GM20000 (cell line): ENCODE measurements at places on chromosomes 13 and 19.

DNA sequence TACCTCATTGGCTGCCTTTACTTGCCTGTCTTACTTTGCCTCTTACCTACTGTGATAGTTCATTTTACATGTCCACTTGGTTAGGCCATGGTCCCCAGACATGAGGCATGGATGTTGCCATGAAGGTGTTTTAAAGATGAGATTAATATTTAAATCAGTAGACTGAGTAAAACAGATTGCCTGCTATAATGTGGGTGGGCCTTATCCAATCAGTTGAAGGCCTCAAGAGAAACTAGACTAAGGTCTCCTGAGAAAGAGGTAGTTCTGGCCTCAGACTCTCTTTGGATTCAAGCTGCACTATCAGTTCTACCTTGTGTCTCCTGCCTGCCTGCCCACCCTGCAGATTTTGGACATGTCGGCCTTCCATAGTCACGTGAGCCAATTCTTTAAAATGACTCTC, 26.1 kb downstream of the ADGRE3 start:
- no peak for DNase-seq

DNA sequence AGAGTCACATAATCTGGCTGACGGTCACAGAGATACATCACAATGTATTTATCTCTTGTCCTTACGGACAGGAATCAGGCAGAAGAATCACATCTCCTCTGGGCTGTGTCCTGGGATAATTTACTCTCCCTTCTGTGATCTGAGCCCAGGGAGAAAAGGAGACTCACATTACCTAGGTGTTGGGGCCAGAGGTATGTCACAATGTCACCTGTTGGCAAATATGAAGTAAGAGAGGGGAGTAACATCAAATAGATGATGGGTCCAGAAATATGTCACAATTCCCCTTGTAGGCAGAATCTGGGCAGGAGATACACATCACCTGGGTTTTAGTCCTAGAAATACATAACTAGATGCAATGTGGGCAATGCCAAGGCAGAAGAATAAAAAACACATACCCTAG, 67.2 kb downstream of the ZNF726 start:
- no peak for DNase-seq

DNA sequence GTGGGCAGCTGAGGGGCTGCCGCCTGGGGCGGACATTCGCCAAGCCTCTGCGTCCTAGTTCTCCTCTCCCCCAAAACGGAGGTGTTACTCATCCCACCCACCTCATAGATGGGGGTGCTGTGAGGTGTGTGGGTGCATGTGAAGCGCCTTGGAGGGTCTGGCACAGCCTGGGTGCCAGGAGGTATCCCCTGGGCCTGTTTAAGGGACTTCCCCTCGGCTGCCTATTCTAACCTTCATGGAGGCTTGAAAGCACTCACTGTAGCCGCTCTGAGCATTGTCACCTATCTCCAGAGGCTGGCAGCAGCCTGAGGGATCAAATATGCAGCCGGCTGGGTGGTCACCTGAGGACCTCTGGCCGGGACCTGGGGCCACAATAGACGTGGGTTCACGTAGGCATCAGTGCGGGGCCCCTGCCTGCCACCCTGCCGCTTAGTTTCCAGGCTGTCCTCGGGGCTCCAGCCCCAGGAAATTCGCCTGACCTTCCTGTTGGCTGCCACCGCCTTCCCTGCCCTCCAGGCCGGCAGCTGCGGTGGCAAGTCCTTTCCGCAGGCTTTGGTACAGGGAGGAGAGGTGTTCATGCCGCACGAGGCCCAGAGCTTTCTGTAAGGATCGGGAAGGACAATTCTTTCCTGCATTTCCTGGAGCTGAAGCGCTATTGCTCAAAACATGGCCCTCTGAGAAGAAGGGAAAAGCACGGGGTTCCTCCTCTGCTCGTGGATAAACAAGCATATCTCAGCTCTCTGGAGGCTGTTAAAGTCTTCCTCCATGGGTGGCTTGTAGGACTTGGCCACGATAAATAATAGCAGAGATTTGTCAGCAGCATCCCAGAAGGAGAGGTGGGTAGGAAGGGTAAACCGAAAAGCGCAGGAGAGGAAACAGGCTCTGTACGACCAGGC, 4.6 kb downstream of the COL4A2 start:
- DNase-seq, result no peak

DNA sequence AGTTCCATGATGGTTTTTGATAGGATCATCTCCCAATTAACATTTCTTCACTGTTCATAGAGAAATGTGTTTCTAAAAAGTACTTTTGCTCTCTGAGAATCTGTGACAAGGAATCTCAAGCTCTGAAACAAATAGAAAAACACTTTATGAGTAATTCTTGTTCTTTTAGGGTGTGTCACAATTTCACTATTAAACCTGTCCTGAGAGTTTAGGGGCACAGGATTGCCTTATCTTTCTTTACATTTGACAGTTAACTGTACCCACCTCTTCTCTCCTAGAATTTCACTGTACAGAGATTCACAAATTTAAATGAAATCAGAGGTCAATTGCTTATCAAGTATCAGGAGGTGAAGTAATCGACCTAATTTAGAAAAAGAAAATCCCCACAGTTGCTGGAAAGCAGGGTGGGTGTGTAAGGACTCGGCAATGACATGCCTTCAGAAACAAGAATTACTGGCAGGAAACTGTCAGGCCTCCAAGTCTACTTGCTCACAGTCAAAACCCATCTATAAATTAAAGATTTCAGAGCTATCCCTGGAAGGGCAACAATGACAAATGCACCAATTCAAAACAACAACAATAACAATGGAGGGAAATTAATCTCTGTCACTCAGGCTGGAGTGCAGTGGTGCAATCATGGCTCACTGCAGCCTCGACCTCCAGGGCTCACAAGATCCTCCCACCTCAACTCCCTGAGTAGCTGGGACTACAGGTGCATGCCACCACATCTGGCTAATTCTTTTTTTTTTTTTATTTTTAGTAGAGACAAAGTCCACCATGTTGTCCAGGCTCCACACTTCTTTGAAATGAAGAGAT, 250.2 kb downstream of the ABCC4 start:
- DNase-seq, result peak; percentile 35

DNA sequence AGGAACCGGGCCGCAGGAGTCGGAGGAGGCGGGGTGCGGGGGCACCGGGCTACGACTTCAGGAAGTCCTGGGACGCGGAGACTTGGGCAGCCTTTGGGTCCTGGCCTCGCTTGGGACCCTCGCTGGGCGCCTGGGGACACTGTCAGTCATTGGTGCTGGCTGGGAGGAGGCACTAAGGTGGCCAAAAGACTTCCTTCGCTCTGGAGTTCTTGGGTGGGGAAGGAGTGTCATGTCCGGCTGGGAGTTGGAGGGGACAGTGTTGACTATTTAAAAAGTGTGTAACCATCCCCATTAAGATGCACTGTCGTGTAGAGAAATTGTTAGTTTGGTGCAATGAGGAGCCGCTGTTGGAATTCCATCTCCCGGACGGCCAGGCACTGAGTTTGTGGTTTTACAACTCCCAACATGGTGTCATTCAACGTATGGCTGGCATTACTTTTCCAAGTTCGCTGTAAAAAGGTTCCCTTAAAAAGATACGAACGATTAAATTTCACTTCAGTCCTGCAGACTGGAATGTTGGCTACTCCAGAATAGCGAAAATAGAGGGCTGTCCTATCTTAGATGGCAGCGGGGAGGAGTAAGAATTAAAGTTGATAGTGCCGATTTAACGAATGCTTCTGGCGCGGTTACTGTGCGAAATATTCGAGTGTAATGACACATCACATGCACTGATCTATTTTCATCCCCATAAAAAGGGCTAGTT, 776 bp downstream of the DNAJC3 start:
- DNase-seq, result no peak

GRCh38 chr19:12921047-12921446, 2.0 kb upstream of the SYCE2 start:
- DNase-seq, result no peak

DNA sequence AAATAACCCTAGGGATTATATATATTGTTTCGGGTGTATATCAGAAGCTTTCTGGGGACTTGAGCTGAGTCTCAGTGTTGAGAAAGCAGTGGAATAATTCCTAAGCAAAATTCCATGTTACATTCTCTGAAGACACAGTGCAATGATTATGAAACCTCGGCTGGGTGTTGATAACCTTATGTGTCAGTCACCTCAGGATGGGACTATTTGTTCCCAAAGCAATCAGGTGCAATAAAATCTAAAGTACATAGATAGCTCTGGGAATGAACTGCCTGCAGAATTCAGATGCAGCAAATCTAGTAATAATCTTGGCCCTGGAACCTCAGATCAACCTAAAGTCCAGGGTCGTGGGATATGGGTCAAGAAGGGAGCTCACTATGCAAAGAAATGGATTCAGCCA, 53.0 kb downstream of the EDNRB start:
- no peak for DNase-seq

GRCh38 chr13:110629735-110630134, 14.4 kb downstream of the NAXD start:
- DNase-seq, result no peak

- DNase-seq, result no peak
These were observed 1388.0 kb downstream of the EFNB2 start for GRCh38 chr13:105147461-105147860.

- DNase-seq, result no peak
These were observed 10.2 kb downstream of the RAB20 start for GRCh38 chr13:110551284-110551683.

- no peak for DNase-seq
These were observed 27.6 kb downstream of the ELL start for GRCh38 chr19:18494267-18494607.

GRCh38 chr19:11581740-11582139, 4.3 kb upstream of the ACP5 start:
- peak; percentile 85 for DNase-seq

GRCh38 chr13:29239653-29240525, 355.6 kb downstream of the SLC7A1 start:
- DNase-seq, result no peak

- no peak for DNase-seq
These were observed 1251.0 kb downstream of the PCDH17 start for GRCh38 chr13:58882516-58882915.

DNA sequence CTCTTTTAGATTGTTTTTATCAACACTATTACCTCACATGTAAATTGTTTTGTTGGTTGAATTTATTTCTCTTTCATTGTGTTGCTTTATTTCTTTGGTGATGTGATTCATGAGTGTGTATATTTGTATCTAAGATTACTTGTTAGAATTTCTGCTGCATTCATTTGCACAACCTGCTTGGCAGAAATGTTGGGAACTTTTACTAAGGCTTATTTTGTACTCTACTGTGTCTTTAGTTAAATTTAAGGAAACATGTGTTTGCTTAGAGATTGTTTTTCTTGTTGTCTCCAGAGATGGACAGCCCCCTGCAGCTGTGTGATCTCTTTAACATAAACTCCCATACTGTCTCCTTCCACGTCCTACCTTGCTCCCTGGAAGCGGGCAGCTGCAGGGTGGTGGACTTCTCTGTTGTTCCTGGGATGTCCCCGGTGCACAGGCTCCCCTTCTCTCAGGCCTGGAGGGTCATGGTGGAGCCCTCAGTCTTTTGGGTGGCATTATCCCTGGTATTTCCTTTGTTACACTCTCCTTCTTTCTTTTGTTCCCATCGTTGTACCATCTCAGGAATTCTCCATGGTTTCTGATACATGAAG, 212.0 kb upstream of the SPRY2 start:
- DNase-seq, result no peak

GRCh38 chr19:51407511-51408131, 9.8 kb downstream of the SIGLEC10 start:
- DNase-seq, result no peak

DNA sequence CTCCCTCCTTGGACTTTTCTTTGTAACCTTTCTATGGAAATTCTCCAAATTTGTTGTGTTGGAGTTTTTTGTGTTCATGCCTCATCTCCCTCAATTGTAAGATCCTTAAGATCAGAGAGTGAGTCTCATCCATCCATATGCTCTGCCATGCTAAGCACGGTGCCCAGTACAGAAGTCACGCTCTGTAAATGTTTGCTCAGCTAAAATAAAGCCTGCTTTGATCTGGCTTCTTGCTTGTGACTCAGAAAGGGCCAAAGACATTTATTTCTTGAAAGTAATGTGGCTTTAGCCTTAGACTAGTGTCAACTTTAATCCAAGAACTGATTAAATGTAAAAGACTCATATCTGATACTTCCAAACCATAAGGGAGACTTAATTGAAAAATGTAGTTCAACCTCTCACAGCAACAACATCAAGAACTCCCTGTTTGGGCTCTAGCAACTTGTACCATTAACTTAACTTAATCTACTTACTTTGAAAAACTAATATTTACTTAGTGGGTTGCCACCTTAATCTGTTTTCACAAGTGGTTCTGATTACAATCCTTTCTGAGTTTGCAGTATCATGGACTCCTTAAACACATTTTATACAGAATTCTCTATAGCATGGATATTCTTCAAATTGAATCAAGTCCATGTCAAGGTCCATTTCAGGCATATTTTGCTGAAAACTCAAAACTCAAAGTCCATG, 100.2 kb downstream of the KL start:
- no peak for DNase-seq

GRCh38 chr13:33785384-33785783, 32.6 kb upstream of the RFC3 start:
- no peak for DNase-seq

GRCh38 chr13:77820431-77821149, 98.0 kb downstream of the EDNRB start:
- no peak for DNase-seq
